ENCODE measurements at places on chromosomes 1 and 21. TPM values are rescaled to one million over a fixed set of nuclear protein-coding genes. Genes with fewer than 3 reads are reported as not detected.

The FBXO28 gene
- 51.6 TPM for total RNA-seq

The SYPL2 gene
- total RNA-seq, result 0.22 TPM

The ITGB2 gene
- 19.7 TPM for total RNA-seq

The G0S2 gene
- total RNA-seq, result 10.1 TPM

The LCE1E gene
- total RNA-seq, result not detected

The SPATA45 gene
- 0.39 TPM for total RNA-seq

The RASSF5 gene
- total RNA-seq, result 2.6 TPM

The C1orf226 gene
- 0.78 TPM for total RNA-seq

The RAB42 gene
- total RNA-seq, result 10.1 TPM

The BACE2 gene
- 65.1 TPM for total RNA-seq

The HSD11B1 gene
- 4.2 TPM for total RNA-seq
